NCI-H524 (cell line): ENCODE measurements at places on chromosomes 6 and 20.

DNA sequence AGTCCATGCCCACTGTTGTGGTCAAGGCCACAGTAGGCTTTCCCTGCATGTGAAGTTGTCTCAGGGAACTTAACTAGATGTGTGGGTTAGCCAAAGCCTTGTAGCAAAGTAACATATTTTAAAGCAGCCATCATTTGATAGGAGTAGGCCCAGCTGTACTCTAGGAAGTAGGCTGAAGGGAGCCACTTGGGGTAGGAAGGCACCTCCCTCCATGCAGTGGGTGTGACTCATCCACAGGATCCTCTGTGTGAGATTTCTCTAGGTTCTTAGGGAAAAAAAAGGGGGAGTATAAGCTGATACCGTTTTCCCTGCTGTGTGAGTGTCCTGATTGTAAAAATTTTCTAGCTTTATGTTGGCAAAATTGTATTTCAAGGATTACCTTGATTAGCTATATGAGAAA is 44.7 kb downstream of the VAPB start:
- DNase-seq: no peak

DNA sequence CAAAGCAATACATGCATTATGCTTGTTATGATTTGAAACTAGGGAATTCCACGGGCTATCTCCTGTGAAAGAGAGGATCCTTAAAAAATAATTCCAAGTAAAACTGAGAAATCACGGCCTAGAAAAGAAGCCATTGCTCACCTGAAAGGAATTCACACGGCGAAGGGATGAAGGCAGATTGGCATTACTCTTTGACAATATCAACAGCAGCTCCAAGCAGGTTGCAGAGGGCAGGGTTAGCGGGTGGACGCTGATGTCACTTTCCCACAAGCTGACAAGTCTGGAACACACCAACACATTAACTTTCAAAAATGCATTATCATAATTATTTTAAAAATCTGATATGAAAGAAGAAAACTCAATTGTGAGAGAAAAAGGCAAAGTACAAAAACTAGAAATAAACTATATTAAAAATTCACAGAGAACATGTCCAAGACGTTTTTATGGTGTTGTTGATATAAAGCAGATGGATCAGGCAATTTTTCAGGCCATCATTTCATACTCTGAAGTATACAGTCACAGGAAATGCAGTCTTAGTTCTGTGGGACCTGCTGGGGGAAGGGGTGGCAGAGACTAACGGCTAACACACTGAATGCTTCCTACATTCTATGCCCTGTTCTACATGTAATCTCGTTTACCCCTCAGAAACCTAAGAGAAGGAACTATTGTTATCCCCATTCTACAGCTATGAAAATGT is 108.3 kb downstream of the UBE3D start:
- DNase-seq: no peak

DNA sequence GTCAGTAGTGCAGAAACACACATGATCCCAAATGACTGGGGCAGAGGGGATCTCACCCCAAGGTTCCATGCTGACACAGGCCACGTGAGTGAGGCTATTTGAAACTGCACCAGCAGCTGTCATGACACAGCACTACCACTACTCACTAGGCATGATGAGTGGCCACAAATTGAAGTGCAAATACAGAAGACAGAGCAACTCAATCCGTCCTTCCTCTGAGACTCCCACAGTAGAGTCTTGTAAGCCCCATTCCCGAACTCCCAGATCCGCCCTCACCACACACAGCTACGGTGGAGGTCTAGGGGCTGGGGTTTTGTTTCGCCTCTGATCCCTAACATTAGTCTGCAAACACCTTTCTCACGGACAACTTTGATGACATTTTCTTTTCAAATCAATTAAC is 113.3 kb upstream of the NUP153 start:
- peak; percentile 27 for DNase-seq

- DNase-seq: no peak
Measured at GRCh38 chr20:63891061-63892002, 3.6 kb upstream of the DNAJC5 start.

DNA sequence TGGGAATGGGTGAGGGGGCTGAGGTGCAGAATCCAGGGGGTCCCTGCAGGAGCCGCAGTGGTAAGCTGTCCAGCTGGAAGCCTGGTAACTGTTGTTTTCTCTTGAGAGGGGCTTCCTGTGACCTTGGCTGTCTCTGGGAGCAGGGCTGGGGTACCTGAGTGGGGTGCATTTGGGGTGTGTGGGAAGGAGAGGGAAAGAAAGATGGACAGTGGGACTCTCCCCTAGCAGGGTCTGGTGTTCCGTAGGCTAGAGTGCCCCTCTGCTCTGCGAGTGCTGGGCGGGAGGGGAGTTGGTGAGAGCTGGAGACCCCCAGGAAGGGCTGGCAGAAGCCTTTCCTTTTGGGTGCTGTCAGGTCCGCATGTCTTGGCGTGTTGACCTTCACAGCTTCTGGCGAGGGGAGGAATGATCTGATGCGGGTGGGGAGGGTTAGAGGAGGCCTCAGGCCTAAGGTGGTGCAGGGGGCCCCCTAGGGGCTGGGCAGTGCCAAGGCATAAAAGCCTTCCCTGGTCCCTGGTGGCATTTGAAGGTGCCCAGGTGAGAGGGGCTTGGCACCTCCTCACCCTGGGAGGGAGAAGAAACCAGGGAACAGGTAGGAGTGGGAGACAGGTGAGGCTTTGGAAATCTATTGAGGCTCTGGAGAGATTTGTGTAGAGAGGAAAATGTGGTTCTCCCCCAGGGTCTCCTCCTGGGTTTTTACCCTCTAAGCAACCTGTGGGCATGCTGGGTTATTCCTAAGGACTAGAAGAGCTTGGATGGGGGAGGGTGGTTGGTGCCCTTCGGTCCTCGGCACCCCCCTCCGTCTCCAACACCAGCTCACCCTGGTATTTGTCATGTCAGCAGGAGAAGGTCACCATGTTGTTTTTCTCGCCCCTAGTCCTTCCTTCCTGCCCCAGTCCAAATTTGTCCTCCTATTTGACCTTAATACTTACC is 3.3 kb downstream of the VEGFA start:
- peak; percentile 17 for DNase-seq

GRCh38 chr6:51349857-51350256 is 531.2 kb downstream of the TFAP2B start:
- no peak for DNase-seq

DNA sequence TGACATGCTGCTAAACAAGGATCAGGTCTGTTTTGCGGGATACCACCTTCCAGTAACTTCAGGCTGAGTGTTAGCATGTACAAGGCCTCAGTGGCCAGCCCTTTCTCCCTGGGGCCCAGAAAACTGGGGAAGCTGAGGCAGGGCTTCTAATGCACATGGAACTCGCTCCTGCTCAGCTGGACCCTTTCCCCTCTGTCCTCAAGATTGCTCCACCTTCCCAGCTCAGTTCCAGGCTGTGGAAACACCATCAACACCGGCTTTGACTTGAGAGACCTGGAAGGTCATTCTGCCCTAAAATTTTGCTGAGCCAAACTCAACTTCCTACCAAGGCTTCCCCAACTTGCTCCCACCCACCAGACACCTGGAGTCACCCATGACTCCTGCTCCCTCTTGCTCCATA is 4.2 kb upstream of the BLCAP start:
- no peak for DNase-seq

DNA sequence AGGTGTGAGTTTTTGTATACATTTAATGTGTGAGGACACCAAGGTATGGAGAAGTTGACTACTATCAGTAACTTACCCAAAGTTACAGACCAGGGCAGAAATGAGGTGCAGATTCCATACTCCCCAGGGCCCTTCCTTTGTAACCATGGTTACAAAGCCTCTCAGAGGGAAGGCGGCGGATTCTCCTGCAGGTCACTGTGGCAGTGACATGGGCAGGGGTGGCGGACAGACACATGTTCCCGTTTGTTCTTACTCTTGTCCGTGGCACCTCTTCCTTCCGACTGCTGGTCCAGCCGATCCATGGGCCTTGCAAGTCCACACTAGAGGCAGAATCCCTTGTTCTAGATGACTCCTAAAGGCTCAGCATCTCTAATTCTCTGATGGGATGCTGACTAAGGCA is 43.0 kb downstream of the PDYN start:
- peak; percentile 9 for DNase-seq

- no peak for DNase-seq
Measured at GRCh38 chr6:135021310-135022049, 33.1 kb downstream of the HBS1L start.

- no peak for DNase-seq
Measured at GRCh38 chr6:56172144-56172543, 75.2 kb downstream of the COL21A1 start.

DNA sequence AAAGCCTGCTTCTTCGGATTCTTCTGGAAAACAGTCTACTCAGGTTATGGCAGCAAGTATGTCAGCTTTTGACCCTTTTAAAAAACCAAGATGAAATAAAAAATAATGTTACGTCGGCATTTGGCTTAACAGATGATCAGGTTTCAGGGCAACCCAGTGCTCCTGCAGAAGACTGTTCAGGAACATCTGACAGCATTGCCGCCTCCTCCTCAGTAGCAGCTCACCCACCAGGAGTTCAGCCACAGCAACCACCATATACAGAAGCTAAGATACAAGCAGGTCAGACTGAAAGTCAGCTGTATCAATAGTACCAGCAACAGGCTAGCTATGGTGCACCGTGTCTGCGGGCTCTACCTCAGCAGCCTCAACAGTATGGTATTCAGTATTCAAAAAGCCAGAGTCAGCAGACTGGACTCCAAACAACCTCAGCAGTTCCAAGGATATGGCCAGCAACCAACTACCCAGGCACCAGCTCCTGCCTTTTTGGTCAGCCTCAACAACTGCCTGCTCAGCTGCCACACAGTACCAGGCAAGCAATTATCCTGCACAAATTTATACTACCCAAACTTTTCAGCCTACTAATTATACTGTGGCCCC is 51.9 kb downstream of the BTBD9 start:
- no peak for DNase-seq
